Endothelial cell (in vitro differentiated cells): ENCODE measurements at places on chromosomes 2 and 18.

DNA sequence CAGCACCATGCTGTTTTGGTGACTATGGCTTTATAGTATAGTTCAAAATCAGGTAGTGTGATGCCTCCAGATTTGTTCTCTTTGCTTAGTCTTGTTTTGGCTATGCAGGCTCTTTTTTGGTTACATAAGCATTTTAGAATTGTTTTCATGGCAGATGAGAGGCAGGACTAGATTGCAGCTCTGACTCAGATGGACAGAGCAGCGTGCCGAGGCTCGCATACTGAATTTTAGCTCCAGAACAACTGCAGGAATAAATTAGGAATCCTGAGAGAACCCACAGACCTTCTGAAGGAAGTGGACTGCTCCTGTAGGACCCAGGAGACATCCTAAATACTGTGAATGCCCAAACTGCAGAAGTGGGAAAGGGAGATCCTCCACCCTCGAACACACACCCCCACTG, 141.6 kb downstream of the NETO1 start:
- no peak for DNase-seq

DNA sequence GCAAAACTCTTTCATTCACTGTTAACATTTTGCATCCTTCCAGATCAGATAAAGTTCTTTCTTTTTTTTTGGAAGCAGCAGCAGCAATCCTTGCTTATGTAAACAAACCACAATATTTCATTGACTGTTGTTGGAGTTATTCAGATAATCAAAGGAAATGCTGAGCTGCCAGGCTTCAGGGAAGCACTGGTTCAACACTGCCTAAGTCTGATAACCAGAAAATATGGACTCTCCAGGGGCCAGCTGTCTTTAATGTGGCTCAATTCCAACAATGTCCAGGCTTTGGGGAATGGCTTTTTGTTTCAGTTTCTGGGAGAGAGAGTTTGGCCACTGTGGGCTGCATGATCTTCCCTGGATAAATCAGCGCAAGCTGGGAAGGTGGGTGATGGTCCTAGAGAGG, 354.3 kb downstream of the AKAIN1 start:
- no peak for DNase-seq

- DNase-seq: no peak
Observed at GRCh38 chr2:234290671-234291070, 206.2 kb downstream of the ARL4C start.

DNA sequence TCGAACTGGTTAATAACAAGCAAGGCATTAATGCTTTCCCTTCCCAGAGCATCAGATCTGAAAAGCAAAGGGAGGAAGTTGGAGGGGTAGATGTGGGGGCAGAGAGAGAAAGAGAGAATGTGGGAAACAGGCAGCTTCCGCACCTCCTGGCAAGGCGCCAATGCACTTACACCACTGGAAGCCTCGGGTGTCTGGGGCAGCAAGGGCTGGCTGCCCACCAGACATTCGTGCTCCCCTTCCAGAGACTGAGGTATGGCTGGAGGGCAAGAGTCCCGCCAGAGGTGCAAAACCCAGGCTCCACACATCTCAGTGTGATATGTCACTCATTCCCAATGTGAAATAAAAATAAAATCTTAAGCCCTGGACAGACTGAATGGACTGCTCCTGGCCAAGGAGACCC, 46.4 kb downstream of the TEX51 start:
- no peak for DNase-seq

GRCh38 chr2:67642046-67642382, 244.9 kb downstream of the ETAA1 start:
- no peak for DNase-seq

DNA sequence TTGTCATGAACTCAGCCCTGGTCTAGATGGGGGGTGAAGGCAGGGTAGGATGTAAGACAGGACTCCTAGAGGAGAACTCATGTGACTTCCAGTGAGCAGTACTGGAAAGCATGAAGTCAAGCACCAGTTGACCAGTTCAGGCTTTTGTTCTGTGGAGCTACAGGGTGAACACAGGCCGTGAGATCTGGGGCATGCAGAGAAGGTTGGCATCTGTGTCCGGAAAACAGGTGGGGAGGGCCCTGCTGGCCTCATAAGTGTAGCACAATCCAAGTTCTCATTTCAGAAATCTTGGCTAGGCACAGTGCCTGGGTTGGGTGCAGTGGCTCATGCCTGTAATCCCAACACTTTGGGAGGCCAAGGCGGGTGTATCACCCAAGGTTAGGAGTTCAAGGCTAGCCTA, 50.9 kb upstream of the SPATS2L start:
- no peak for DNase-seq

GRCh38 chr2:57733956-57734355, 312.6 kb upstream of the VRK2 start:
- DNase-seq: no peak

DNA sequence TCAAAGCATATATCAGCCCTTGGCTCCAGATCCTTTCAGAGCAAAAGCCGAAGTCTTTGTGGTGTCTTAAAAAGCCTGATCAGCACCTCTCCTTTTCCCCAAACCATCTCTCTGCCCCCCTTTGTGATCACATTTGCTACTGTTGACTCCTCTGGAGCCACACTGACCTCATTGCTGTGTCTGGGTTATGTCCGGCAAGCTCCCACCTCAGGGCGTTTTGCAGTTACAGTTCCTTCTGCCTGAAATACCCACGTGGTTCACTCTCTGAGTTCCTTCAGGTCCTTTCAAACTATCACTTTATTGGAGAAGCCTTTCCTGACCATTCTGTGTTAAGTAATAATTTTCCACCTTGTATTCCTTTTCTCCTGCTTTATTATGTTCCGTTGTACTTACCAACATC, 11.8 kb downstream of the C2orf69 start:
- no peak for DNase-seq

GRCh38 chr18:76991021-76991688, 141.4 kb downstream of the MBP start:
- no peak for DNase-seq
